ENCODE measurements at places on chromosomes 3 and 15.

DNA sequence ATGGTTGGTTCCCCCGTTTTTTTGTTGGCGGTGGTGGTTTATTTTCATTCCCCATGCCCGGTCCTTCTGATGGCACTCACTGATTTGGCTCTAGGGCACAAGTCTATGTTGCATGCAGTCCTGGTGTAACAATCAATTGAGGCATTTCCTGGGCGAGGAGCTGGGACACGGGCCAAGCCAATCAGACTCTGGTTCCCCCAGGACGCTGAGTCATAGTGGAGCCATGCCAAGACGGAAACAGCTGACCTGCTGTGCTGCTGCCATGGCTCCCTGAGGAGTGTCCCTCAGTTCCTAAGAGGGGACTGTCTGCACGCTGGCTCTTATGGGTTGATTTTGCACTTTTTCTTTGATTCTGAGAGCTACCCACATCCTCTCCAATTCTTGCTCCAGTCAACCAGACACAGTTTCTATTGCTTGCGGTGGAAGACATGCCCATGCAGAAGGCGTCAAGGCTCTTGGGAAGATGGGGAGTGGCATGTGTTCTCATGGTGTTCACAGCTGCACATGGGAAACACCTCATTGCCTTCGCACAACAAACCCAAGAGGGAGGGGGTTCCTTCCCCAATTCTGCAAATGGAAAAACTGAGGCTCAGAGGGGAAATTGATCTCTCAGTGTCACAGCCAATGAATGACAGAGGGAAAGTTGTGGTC, 28.3 kb upstream of the ALDH1L1 start:
- no peak for DNase-seq

GRCh38 chr3:9066775-9067174, 103.5 kb upstream of the RAD18 start:
- DNase-seq, result no peak

- no peak for DNase-seq
These were observed 105.9 kb downstream of the LMLN start for GRCh38 chr3:198065897-198066296.

GRCh38 chr3:27859821-27860220, 137.7 kb upstream of the EOMES start:
- DNase-seq, result peak; percentile 4

DNA sequence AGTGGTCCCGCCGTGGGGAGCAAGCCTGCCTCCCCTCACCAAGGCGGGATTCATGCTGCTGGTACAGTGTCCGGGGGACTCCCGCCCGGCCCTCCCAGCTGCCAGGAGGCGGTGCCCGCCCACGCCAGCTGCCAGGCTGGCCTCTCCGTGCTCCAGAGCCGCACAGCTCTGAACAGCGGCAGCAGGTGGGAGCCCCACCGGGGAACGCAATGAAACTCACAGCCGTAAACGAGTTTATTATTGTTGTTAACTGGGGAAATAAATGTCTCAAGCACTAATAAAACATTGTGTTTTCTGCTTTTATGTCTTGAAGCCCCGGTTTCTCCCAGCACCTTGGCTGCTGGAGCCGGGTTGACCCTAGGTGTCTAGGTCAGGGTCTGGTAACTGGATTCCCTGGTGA, 317.7 kb upstream of the TLE3 start:
- peak; percentile 20 for DNase-seq

GRCh38 chr15:64979252-64979710, 10.4 kb downstream of the SPG21 start:
- no peak for DNase-seq

DNA sequence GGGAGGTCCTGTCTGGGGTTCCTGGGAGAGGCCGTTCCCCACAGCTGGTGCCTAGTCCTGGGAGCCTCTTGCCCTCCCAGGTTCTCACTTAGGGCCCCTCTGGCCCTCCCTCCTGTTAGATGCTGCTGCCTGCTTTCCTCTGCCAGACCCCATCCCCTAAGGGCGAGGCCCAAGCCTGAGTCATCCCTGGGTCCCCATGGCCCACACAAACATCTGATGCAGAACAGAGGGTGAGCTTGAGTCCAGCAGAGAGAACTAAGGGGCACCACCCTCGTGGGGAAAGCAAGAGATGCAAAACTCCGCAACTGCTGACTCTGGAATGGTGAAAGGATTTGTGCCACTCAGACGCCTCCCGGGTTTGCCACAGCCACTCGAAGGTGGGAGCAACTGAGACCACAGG, 58.8 kb upstream of the TRPM1 start:
- no peak for DNase-seq

- no peak for DNase-seq
These were observed 875.4 kb downstream of the MCTP2 start for GRCh38 chr15:95106801-95107200.

- no peak for DNase-seq
These were observed 237.3 kb upstream of the GAP43 start for GRCh38 chr3:115385774-115386730.

- DNase-seq, result no peak
These were observed 339.1 kb downstream of the SATB1 start for GRCh38 chr3:18086078-18086477.

- DNase-seq, result no peak
These were observed 140.6 kb upstream of the SLITRK3 start for GRCh38 chr3:165336786-165337185.

GRCh38 chr15:56537881-56538280, 72.9 kb upstream of the MNS1 start:
- no peak for DNase-seq

- no peak for DNase-seq
These were observed 155.3 kb upstream of the MEF2A start for GRCh38 chr15:99410477-99410876.

DNA sequence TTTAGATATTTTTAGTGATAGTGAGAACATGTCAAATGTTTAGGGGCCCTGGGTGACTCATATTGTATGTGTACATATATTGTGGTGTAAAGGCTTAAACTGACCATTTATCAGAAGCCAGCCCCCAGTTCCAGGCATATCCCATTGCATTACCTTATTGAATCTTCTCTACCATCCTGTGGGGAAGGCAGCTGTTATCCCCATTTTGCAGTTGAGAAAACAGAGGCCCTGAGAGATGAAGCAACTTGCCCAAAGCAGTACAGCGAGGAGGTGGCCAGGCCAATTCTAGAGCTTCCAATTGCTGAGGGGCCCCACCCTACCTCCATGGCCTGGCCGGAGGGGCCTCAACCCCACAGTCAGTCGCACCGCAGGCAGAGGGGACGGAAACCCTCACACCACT, 47.9 kb downstream of the ZNF710 start:
- no peak for DNase-seq

DNA sequence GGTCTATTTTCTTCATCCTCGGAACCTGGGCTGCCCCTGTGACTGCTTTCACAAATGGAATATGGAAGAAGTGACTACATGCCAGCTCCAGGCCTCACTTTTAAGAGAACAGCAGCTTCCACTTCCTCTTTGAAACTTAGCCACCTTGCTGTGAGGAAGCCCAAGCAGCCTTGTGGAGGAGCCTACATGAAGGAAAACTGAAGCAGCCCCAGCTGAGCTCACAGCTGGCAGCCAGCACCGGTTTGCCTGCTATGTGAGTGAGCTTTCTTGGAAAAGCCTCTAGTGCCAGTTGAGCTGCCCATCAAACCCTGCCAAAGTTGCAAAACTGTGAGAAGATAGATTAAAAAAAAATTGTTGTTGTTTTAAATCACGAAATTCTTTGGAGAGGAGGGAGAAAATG, 498.0 kb upstream of the PROK2 start:
- DNase-seq, result no peak

DNA sequence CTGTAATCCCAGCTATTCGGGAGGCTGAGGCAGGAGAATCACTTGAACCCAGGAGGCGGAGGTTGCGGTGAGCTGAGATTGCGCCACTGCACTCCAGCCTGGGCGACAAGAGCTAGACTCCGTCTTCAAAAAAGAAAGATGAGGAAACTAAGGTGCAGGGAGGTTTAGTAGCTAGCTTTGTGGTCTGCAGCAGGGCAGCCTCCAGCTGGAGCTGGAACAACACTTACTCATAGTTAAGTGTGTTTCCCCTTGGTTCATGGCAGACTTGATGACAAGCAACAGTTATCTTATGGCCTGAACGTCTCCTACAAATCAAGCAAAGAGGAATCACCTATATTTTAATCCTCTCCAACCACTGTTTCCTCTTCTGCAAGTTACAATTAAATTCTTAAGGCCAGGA, 12.6 kb downstream of the KAT2B start:
- no peak for DNase-seq

GRCh38 chr3:108131475-108132134, 40.8 kb upstream of the CD47 start:
- DNase-seq, result no peak

DNA sequence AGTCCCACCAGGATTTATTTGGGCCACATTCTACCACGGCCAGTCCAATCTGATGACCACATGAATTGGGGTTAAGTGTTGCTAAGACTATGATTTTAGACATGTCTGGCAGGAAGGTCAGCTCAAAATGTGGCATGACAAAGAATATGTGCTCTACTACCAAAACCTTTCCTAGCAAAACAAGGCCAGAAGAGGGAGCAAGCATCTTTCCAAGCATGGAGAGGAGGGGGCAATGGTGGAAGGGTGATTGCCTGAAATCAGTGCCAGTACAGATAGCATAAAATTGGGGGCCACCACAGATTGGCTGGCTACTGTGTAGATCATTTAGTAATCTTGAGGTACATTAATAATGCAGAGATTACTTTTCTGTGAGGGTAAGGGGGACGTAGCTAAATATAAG, 43.2 kb downstream of the TMEM39A start:
- no peak for DNase-seq

DNA sequence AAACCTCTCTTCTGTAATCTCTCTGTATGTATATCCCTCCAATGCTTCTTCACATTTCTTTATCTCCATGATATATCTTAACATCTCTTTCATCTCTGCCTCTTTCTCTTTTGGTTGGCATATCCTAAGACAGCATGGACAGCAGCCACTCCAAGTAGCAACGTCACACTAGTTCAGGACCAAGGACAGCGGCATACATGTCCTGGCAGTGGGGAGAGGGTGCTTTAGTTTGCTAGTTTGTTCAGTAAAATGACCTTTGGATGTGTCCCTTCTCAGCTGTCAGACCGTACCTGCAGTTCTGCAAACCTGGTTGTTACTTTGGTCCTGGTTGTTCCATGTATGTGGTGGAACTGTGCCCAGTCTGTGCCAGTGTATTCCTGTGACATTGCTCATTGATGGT, 225.6 kb upstream of the ROPN1 start:
- DNase-seq, result no peak

DNA sequence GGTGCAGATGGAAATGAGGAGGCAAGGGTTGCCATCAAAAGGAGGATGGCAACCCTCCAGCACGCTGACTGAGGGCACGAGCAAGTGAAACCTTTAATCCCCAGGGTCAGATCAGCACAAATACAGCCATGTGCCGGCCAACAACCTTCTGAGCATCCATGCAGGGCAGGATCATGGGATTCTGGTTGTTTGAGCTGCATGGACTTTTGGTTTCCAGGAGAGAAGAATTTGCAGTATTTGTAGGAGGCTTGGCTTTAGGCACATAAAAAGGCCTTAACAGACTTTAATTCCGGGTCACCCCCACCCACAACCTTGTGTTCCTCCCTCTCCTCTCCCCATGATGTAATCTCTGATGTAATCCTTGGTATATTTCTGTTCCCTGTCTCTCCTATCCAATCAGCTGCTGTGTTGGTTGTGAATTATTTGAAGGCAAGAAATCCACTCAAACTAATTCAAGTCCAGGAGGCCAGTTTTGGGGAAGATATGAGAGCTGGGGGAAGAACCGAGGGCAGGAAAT, 254.3 kb downstream of the SHQ1 start:
- DNase-seq, result no peak

- no peak for DNase-seq
These were observed 56.9 kb downstream of the ABTB1 start for GRCh38 chr3:127729556-127730056.

- no peak for DNase-seq
These were observed 385.8 kb downstream of the VGLL3 start for GRCh38 chr3:86605166-86605565.

Measured in NCI-H510A treated with DMSO at 0.1 percent for 48 hours (cell line).